ENCODE measurements at places on chromosomes 3 and 15.

GRCh38 chr3:37519236-37519635, 342.4 kb upstream of the CTDSPL start:
- no peak for DNase-seq

GRCh38 chr3:134839422-134839821, 44.4 kb downstream of the EPHB1 start:
- no peak for DNase-seq

GRCh38 chr15:57591237-57591821, 375 bp upstream of the MYZAP start:
- no peak for DNase-seq

- DNase-seq = no peak
These were observed 36.5 kb downstream of the QTRT2 start for GRCh38 chr3:114093016-114093380.

DNA sequence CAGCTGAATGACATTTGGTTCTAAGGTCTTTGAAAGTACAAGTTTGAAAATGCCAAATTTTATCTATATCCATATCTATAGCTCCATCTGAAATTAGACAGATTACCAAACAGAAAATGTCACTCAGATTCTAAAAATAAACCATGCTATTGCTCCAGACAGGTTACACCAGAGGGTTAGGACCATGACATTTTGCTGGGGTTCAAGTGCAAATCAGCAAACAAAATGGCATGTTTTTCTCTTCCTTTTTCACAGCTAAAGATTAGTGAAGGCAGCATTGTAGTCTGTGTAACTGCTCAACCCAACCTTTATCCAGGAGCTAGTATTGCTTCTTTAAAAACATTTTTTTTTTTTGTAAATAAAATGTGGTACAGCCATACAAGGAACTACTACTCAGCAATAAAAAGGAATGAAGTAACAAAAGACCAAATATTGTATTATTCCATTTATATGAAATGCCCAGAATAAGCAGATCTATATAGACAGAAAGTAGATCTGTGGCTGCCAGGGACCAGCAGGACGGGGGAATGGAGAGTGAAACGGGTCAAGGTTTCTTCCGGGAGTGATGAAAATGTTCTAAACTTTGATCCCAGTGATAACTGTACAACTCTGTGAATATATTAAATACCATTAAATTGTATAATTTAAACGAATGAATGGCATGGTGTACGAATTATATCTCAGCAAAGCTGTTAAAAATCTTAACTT, 18.2 kb downstream of the VGLL4 start:
- DNase-seq = no peak

DNA sequence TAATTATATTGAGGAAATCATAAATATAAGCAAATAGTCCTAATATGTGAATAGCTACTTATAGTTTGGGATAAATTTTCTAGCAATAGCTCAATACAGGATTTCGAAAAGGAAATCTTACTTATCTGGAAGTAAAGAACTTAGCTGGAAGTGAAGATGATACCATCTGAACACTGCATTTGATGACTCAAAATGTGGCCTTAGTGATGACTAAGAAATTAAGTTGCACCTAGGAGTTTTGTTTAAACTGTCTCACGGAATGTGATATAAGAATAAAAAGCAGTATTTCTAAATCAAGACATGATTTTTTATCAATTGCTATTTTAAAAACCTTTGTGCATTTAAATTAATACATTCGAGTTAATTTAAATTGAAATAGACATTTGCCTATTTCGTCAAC, 91.2 kb downstream of the EOMES start:
- no peak for DNase-seq

- DNase-seq = no peak
These were observed 297.3 kb upstream of the ADAMTS9 start for GRCh38 chr3:64985072-64985471.

DNA sequence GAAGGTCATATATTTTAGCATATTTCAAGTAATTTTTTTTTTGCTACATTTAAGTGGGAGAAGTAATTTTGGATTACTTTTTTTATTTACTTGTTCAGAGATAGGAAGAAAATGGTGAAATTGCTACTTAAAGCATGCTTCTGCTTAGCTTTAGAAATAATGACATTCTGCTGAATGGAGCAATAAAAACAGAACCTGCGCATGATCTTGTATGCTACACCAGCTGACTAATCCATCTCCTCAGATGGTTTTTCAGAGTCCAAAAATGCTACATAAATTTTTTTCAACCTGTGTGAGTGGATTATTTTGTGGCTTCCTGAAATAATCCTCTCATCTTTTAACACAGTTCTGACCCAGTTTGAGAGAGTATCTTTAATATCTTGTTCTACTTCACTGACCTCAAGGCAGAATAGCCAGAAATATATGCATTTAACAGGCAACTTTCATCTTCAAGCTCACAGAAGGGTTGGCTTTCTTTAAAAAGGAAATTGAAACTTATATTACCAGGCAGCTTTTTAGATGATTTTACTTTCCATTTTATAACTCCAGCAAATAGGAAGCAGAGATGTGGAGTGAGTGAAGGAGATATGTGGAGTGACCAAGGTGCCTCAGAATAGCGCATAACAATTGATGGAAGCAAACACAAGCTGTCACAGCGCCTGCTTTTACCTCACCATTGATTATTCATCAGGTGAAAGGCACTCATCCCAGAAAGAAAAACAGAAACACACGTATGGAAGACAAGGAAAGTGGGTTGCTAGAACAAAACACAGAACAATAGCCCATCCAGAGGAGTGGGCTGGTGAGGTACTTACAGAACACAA, 136.6 kb downstream of the TGFBR2 start:
- DNase-seq = no peak

DNA sequence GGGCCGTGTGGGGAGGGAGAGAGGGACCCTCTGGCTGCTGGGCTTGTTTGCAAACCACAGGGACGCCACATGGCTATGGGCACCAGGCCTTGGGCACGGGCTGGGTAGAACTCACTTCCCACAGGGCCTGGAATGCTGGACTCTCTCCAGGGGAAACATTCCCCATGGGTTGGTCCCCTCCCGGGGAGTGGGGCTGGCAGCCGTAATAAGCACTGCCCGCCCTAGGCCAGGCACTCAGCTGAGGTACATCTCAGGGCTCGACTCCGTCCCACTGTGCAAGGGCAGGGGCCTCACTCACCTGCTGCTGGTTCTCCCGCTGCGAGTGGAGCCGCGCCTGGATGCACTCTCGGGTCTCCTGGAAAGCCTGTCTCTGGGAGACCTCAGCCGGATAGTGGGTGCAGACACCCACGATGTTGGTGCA, 96.7 kb downstream of the ADCY5 start:
- DNase-seq = peak; percentile 57

GRCh38 chr15:32879980-32880379, 162.2 kb downstream of the GREM1 start:
- no peak for DNase-seq

DNA sequence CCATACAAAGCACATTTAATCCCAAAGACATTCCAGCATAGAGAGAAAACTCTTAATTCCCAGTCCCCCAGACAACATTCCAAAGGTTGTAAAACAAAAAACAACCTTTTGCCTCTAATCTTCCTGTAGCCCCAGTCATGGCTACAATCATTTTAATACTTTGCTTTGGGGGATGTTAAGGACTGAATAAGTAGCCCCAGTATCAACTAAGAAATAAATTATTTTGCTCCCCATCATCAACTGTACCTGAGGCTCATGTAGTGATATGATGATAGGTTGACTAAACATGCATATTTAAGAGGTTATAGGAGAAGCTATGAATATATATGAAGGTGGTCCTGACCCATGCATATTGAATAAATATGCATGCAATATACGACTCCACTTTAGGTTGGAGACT, 40.6 kb downstream of the PRR20G start:
- no peak for DNase-seq

DNA sequence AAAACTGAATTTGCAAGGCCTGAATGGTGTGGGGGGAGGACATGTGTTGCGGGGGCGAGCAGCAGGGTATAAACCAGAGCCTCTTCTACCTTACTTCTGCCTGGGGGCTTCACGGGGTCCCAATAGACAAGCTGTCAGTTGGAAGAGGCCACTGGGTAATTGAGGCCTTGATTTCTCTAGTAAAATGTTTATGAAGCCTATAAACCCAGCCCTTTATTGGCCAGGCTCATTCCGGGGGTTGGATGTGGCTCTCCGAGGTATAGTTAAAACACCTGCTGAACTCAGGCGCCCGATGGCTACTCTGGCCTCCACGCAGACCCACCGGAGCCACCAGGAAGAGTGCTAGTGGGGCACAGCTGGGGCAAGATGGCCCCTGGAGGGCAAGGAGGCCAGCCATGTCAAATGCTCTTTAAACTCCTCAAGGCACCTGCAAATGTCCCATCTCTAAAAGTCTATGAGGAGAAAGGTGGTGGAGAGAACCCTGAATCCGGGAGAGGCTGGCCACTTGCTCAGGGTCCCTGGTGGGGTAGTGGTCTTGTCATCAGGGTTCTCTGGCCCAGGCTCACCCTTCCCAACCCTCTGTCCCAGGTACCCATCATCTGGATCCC, 34.3 kb downstream of the IGDCC3 start:
- peak; percentile 41 for DNase-seq

DNA sequence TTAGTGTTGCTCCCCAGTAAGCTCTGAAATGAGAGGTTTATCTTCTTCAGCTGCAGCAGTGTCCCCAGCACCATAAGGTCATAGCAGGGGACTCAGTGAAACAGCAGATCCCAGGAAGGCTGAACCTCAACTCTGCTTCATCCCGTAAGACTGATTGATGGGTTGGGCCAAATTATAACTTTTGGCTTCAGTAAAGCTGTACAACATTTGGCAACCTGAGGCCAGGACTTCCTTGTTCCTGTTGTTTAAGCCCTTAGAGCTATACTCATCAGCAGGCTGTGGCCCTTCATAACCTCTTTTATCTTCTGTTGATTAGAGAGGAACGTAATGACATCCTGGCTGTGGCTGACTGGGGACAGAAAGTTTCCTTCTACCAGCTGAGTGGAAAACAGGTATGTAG, 29.0 kb downstream of the IFT122 start:
- DNase-seq = no peak

GRCh38 chr15:36415643-36416042, 163.8 kb upstream of the CDIN1 start:
- DNase-seq = no peak

GRCh38 chr3:148131990-148132638, 565.6 kb upstream of the AGTR1 start:
- DNase-seq = peak; percentile 40

- no peak for DNase-seq
These were observed 325.3 kb downstream of the THSD4 start for GRCh38 chr15:71440489-71441110.

DNA sequence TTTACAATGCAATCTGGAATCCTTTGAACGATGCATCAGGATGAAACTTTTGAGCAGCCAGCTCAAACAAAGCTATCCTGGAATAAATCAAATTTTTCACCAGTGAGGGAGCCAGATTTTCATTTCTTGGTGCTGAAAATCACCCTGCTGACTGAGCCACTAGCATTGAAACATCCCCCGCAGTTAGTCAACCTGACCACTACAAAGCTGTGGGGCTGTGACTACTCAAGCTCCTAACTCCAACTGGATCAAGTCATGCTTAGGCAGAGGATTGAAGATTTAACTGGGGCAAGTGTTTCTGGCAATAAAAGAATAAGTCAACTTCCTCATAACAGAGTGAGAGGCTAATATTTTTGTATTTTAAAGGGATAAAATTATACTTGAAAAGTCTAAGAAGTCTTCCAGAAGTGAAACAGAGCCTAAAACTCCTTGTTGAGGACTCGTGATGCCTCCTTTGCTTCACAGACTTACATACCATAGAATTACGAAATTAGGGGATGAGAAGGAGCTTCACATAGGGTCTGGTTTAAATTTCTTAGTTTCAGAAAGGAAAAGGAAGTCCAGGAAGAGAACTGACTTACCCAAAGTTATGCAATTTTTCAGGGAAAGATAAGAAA, 177.8 kb downstream of the SERPINI1 start:
- DNase-seq = no peak

DNA sequence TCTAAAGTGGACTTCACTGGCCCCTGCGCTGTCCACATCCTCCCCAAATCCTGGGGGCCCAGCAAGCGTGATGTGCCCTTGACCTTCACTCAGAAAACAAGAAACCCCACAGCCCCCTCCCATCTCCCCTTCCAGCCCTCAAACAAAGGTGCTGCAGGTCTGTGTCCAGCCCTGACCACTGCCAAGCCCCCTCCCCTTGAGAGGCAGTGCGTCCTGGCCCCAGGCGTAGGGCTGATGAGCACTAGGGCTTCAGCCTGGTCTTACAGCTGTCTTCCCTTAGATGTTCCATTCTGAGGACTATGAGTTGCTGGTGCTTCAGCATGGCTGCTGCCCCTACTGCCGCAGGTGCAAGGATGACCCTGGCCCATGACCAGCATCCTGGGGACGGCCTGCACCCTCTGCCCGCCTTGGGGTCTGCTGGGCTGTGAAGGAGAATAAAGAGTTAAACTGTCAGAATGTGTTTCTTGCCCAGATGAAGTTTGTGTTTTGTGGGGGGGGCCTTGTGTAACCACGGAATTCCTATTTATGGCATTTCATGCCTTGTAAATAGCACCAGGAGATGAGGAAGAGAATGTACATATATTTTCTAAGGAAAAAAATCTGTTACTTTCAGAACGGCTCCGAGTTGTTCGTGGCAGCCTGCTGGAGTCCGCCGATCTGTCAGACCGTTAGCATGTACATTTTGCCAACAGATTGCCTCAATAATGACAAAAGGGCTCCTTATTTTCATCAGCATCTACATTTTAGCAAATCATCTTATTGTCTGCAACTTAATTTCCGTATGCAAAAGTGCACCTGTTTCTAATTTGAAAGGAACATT, 8.3 kb upstream of the RHO start:
- peak; percentile 66 for DNase-seq

DNA sequence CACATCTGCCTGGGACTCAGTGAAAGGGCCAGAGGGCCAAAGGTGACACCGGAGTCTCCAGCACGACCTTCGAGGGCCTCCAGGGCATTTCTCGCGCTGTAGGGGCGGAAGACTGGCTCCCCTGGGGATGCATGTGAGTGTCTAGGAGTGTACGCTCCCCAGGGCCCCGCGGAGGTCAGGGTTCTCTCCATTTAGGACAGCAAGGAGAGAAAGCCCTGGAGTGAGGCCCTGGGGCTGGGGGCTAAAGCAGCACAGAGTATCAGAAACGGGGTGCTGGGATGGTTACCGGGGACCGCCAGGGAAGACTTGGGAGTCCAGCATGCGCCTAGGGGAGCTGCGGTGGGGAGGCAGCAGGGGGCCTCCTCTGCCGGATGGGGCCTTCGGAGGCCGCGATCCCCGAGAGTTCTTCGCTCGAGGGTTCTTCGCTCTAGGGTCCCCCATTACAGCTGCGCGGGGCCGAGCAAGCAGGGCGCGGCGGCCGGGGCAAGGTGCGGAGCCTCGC, 595 bp upstream of the APBA2 start:
- no peak for DNase-seq

GRCh38 chr3:145089337-145089736, 1071.6 kb downstream of the PLOD2 start:
- no peak for DNase-seq

- DNase-seq = no peak
These were observed 5.4 kb downstream of the PFN2 start for GRCh38 chr3:149965278-149965677.

DNA sequence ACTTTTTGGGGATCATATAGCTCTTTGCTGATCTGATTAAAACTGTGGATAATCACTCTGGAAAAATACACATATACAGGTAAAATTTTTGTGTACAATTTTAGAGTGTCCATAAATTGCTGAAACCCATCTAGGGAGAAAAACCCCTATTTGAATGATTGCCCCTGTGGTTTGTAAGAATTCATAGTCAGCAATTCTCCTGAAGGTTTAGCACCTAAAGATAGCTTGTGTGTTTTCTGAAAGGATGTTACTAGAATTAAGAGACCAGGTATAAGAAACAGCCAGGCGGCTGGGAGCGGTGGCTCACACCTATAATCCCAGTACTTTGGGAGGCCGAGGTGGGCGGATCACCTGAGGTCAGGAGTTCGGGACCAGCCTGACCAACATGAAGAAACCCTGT, 106.8 kb upstream of the RAP2B start:
- DNase-seq = no peak

Measured in spleen (tissue), 13 donors.